ENCODE measurements at places on chromosomes 4 and X.

GRCh38 chr4:125714845-125715244 lies 400.1 kb downstream of the FAT4 start:
- no peak for DNase-seq

- DNase-seq, result no peak
Measured at GRCh38 chr4:10106421-10107039, 10.1 kb downstream of the WDR1 start.

GRCh38 chr4:183906739-183907651 lies 1.9 kb downstream of the STOX2 start:
- peak; percentile 67 for DNase-seq

GRCh38 chr4:165502916-165503907 lies 124.4 kb downstream of the CPE start:
- DNase-seq, result no peak

GRCh38 chr4:141810712-141811375 lies 174.5 kb downstream of the IL15 start:
- no peak for DNase-seq

GRCh38 chrX:118630848-118631247 lies 96.6 kb upstream of the IL13RA1 start:
- DNase-seq, result no peak

DNA sequence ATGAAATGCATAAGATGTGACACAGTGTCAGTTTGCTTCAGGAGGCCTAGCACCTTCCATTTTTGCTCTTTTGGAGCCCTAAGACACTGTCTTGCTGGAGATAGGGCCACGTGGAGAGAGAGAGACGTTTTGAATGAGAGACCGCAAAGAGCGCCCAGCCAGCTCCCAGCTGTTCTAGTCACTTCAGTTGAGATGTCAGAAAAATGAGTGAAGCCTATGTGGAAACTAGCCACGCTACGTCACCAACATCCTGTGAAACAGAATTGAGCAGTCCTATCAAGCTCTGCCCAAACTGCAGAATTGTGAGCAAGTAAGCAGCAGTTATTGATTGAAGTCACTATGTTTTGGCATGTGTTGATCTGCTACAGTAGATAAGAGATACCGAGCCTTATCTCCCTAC lies 13.1 kb downstream of the GPR82 start:
- no peak for DNase-seq

DNA sequence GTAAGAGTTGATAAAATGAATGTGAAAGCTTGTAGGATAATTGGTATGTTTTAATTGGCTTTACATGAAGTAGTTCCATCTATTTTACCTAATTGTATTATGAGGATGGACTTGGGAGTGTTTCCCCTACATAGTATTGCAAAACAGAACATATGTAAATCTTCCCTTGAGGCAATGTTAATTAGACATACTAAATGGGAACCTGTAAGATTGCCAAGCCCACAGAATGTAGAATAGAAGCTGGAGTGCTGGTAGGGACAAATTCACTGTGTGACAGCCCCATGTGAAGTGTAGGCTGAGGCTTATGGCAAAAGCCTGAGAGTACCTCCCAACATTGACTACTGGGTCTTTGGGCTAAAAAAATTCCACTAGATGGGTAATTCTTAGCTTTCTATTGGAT lies 615.0 kb upstream of the AMOT start:
- no peak for DNase-seq

DNA sequence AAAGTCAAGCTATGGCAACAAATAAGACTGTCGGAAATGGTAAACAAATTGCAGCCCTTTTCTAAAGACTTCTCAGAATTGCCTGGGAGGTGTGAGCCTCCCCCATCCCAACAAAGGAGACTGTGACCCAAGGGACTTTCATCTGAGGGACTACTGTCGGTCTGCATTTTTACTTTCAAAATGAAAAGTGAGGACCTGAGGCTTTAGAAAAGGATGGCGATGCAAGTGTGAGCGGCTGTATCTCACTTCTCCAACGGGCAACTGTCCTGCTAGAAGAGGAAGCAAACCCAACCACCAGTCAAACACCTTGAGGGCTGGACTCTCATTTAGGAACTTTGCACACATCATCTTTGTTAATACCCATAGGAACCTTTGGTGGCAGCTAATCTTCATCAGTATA lies 62.6 kb upstream of the CLNK start:
- no peak for DNase-seq

- DNase-seq, result no peak
Measured at GRCh38 chr4:38453253-38453881, 210.6 kb upstream of the KLF3 start.

GRCh38 chr4:150769845-150770244 lies 187.9 kb downstream of the MAB21L2 start:
- DNase-seq, result no peak

- no peak for DNase-seq
Measured at GRCh38 chr4:90977726-90978125, 850.5 kb downstream of the CCSER1 start.

DNA sequence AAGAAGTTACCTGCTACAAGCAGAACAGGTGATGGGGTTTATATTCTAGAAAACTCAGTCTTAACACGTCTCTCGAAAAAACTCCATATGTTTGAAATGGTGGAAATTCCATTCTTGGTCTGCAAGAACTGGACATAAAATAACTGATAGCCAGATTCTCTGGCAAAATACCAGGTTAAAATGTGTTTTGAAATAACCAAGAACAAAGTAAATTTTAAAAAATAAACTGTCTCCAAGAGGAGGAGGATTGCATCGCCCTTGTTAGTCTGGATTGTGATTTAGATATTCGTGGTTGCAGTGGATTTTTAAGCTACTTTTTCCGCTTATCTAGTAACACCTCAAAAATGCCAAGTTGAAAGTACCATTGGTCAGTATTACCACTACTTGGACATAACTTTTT lies 40.8 kb downstream of the CENPU start:
- no peak for DNase-seq

GRCh38 chrX:141609111-141609510 lies 19.6 kb downstream of the SPANXA2 start:
- no peak for DNase-seq

- DNase-seq, result no peak
Measured at GRCh38 chrX:43898406-43899035, 16.3 kb upstream of the MAOB start.

- DNase-seq, result no peak
Measured at GRCh38 chr4:130197946-130198345, 1102.0 kb downstream of the C4orf33 start.

DNA sequence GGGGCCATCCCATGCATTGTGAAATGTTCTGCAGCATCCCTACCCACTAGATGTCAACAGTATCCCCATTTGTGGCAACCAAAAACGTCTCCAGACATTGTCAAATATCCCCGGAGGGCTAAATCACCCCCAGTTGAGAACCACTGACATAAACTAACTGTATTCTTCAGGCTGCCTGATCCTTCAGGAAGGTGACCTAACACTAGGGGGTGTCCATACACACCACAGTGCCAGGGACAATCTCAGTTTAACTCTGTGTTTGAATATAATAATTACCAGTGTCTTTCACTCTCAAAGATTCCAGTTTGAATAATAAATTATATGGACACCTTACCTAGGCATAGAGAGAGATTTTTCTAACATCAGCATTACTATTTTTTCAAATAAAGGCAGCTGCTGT lies 6.4 kb downstream of the ACE2 start:
- DNase-seq, result no peak

- DNase-seq, result no peak
Measured at GRCh38 chrX:137823257-137823656, 257.3 kb downstream of the ZIC3 start.

DNA sequence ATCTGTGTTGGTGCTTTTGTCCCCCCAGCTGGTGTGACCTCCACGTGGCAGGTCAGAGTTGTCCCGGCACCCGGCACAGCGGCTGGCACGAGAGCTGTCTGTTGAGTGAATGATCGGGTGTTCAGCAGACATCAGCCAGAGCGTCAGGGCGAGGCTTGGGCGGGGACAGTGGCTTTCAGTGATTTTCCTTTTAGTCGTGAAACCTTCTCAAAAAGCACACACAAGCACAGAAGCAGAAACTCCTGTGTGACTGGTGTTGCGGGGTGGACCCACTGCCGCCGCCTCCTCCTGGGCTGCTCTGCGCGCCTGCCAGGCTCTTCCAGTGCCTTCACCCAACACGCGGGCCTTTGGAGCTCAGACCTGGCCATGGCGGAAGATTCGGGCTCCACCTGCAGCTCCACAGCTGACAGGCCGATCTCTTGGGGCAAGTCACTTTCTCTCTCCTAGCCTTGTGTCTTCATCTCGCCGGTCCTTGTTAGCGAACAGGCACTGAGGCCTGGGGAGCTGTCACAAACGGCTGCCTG lies 51.4 kb upstream of the HGFAC start:
- no peak for DNase-seq

DNA sequence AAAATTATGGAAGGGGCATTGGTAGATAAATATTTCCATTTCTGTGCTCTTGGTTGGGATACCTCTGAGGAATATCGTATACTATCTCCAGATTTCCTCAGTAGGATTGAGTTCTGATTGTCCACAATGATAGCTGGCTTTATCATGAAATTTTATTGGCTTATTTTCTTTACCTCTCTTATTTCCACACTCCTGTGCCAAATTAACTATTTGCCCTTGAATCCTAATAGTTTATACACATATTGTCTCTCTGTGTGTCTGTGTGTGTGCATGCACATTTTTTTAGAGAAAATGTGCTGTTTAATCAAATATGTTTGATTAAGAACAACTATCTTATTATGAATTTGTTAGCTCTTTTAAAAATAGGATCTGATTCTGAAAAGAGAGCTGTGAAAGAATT lies 271.6 kb downstream of the DTHD1 start:
- DNase-seq, result no peak
